Stimulated activated CD8-positive, alpha-beta memory T cell treated with anti-CD3 and anti-CD28 coated beads, Interleukin-7, amount 100 ng/mL, for 1 hour (primary cell): ENCODE measurements at places on chromosomes 4 and X.

GRCh38 chrX:154655786-154656185 is 2.4 kb upstream of the CTAG2 start:
- DNase-seq: no peak

GRCh38 chrX:132488819-132489577 is at the start of gene MBNL3:
TSS of gene MBNL3 (minus strand) at chrX:132489038. CDS start at chrX:132439611, 49,427 bp downstream.
- DNase-seq: peak; percentile 45

GRCh38 chr4:25441519-25442117 is 64.6 kb downstream of the ANAPC4 start:
- DNase-seq: no peak

GRCh38 chr4:2646396-2647149 is 109.6 kb downstream of the TNIP2 start:
- no peak for DNase-seq

DNA sequence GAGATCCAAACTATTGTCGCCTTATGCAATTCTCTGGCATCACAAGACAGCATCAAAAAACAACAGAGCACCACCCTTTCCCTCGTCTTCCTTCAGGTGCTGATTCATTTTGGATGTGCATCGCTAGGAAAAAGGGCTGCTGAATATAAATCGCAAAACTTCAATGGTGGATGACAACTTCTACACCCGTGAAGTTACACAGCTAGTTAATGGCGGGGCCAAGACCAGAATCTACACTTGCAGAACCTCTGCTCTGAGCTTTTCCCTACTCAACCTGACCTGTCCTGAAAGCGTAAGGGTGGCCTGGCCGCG is 674 bp downstream of the GNPDA2 start:
- no peak for DNase-seq

DNA sequence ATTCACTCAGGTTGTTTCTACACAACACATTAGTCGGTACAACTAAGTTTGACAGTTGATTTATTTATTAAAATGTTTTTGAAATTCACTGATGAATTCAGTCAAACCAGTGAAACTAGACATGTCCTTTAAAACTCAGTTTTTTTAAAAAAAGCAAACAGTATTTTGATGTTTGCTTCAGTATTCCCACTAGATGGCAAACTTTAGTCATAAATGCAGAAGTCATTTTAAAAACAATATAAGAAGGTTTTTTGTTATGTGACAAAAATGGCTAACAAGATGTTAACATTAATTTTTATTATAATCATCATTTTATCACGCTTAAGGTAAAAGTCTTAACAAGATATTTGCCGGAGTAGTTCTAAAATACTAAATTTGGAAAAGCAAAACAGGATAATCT is 1337.8 kb upstream of the DIAPH2 start:
- no peak for DNase-seq
